Activated CD4-positive, alpha-beta T cell treated with anti-CD3 and anti-CD28 coated beads, Interleukin-10, Interleukin-2, amounts not matched to agents 100 ng/mL and 50 ng/mL, durations not matched to agents 16 hours and 8 hours (primary cell): ENCODE measurements at places on chromosomes 7 and 10.

- DNase-seq, result peak; percentile 89
Observed at GRCh38 chr10:132452651-132453469, 55.9 kb downstream of the PWWP2B start.

- DNase-seq, result no peak
Observed at GRCh38 chr7:101790566-101791293, 26.7 kb upstream of the CUX1 start.

- no peak for DNase-seq
Observed at GRCh38 chr7:148587076-148587475, 3.5 kb upstream of the C7orf33 start.

DNA sequence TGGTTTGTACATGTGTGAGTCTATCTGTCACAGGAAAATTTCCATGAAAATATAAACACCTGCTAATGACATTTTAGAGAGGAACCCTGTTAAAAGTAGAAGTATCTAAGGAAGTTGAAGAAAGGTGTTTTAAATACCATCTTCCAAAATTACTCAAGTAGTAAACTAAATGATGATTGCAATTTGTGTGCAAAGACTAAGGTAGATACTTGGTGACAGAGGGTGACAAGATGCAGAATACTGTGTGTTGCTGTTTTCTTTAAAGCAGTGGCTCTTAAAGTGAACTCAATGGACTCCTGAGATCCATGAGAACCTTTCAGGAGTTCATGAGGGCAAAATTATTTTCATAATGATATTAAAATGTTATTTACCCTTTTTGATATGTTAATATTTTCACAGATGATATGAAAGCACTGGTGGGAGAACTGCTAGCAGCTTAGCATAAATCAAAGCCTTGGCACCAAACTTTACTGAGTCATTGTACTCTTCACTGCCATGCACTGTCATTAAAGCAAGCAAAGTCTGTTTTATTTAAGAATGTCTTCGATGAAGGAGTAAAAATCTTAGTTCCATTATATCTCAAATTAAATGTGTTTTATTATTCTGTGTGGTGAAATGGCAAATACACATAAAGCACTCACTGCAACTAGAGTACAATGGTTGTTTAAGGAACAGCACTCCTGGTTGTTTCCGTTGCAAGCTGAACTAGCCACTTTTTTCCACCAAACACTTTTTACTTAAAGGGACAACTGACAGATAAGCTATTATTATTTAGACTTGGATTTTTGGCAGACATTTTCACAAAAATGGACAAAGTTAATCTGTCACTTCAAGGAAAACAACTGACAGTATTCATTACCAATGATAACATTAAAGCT is 133.7 kb downstream of the LRRN3 start:
- no peak for DNase-seq

GRCh38 chr7:68529221-68529620 is 1069.1 kb upstream of the AUTS2 start:
- no peak for DNase-seq

GRCh38 chr7:157432541-157432956 is 95.7 kb downstream of the DNAJB6 start:
- DNase-seq, result peak; percentile 23

GRCh38 chr7:2721842-2722241 is 33.8 kb downstream of the AMZ1 start:
- DNase-seq, result no peak

GRCh38 chr7:93622036-93623033 is 47.8 kb upstream of the CALCR start:
- DNase-seq, result no peak

- DNase-seq, result peak; percentile 55
Observed at GRCh38 chr7:12458520-12459131, 55.0 kb upstream of the VWDE start.

DNA sequence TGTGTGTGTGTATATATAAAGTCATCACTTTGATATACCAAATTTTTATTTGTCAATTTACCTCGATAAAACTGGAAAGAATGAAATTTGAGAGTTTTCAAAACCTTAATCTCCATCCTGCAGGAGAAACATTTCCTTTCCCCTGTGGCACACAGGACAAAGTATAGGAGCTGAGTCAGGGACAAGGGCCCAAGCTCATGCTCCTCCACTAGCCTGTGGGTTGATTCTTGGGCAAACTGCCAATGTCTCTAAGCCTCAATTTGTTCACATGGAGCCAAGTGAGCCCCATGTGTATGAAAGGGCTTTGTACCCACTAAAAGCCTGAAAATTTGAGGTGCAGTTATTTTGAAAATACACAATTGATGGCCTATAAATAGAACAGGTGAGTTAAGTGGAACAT is 60.3 kb upstream of the IL6 start:
- no peak for DNase-seq

DNA sequence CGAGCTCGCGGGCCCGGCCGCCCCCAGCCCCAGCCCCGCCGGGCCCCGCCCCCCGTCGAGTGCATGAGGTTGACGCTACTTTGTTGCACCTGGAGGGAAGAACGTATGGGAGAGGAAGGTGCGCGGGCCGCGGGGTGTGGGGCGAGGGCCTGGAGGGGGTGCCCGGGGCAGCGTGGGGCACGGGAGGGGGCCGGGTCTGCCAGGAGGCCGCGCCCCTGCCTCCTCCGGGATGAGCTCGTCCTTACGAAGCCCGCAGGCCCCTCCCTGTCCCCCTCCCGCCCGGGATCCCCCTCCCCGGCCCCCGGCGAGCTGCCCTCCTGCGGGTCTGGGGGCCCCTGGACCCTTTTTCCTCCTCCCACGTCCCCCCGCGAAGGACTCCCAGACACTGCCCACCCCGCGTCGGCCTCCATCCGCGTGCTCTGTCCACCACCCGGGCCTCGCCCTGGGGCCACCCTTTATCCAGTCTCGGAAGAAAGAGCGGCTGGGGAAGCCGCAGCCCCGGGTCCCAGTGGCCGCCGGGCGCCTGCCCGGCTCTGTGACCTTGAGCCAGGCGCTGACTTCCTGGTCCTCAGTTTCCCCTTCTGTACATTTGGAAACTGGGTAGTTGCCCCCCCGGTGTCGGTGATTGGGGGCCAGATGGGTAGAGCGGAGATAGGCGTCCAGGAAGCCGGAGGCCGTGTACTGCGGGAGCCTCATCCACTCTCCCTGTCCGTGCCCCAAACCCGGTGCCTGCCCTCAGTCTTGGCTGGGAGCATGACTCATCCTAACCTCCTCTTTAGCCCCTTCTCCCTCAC is 521 bp downstream of the LIMK1 start:
- DNase-seq, result peak; percentile 53

DNA sequence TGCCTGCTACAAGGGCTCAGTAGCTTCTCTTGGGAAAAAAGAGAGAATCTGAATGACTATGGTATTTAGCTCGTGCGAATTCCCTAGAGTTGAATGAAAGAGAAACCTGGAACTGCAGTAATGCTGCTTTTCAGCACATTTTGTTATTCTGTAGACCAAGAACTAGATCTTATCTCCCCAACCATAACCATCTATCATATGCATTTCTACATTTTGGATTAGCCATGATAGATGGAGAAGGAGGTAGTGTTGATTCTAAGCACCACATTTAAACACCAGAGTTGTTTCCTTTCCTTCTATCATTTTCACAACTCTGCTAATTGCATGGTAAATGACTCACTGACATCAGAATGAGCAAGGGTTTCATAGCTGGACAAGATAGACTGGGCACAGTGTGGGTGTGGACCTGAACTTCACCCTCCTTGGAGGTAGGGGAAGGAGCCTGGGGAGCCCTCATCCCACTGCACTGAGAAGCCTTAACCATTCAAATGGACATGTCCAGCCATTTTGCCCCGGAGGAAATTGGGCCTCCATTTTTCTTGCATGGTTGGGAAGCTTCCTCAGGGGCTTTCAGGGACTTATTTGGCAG is 55.3 kb upstream of the BMPER start:
- no peak for DNase-seq

GRCh38 chr7:101743241-101743994 is 74.0 kb upstream of the CUX1 start:
- DNase-seq, result peak; percentile 61

DNA sequence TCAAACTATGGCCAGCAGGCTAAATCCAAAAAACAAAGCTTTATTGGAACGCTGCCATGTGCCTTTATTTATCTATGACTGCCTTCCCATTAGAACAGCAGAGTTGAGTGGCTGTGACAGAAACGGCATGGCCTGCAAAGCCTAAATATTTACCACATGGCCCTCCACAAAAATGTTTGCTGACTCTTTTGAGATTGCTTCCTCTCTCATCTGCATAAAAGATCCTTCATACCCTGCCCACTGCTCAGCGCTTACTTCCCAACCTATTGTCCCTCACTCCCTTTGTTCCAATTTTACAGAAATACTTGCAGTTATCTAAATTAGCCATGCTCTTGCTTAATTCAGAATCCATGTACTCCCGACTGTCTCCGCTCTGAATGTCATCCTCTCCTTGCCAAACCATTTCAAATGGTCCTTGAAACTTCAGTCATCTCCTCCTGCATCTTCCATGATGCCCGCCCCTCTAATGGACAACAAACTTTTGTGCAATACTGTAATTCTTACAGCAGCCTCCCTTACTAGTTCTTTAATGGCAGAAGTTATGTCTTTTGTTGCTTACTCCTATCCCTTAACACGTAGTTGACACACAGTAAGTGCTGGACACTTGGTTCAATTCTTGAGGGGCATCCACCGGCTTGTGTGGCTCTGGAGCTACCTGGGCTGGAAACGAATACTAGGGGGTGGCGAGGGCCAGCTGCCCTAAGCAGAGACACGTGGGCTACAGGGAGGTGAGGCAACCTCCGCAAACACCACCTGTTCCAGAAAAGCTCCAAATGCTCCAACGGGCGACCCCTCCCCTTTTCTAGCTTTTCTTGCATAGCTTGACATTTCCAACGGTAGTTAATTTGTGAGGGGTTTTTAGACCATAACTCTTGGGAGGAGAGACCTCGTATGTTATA is 832 bp downstream of the XRCC2 start:
- DNase-seq, result peak; percentile 36

- DNase-seq, result no peak
Observed at GRCh38 chr7:112233048-112233697, 26.7 kb downstream of the ZNF277 start.

GRCh38 chr10:33240931-33241330 is 93.5 kb downstream of the NRP1 start:
- DNase-seq, result no peak

GRCh38 chr10:123284022-123284421 is 129.8 kb downstream of the BUB3 start:
- no peak for DNase-seq

DNA sequence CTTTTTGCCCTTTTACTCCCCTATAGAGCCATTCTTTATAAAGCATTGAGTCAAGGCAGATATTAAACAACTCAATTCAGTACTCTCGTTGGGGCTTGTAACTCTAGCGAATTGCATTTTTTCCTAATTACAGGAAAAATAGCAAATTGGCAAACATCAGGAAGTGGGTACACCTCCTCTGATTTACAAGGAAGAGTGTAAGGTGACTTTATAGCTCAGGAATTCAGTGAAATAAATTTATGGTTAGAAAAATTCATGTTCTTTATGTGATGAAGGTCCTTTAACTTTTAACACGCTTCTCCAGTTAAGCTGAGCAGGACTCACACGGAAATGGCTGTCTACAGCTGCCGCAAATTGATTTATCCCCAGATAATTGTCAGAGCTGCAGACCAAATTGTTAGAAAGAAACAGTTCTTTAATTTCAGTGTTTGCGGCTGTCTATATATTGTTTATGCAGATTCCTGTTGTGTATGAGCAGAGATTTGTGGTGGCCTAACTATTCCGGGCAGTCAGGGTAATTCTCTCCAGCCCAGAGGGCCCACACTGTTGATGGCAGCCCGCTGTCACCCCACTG is 151.1 kb upstream of the MKI67 start:
- DNase-seq, result no peak

DNA sequence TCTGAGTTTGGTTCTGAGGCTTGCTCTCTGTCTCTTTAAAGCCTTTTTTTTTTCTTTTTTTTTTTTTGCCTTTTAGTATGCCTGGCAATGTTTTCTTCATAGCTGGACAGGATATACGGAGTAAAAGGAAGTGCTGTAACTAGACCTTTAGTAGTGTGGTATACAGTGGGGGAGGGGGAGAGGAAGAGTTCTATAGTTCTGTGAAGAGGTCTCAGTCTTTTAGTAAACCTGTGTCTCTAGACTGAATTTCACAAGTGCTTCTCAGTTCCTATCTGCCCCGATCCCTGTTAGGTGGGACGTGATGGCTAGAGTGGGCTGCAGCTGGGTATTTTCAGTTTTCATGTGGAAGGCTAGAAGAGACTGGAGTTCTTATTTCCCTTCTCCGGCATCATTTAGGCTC is 3.1 kb upstream of the ABCC2 start:
- peak; percentile 23 for DNase-seq

DNA sequence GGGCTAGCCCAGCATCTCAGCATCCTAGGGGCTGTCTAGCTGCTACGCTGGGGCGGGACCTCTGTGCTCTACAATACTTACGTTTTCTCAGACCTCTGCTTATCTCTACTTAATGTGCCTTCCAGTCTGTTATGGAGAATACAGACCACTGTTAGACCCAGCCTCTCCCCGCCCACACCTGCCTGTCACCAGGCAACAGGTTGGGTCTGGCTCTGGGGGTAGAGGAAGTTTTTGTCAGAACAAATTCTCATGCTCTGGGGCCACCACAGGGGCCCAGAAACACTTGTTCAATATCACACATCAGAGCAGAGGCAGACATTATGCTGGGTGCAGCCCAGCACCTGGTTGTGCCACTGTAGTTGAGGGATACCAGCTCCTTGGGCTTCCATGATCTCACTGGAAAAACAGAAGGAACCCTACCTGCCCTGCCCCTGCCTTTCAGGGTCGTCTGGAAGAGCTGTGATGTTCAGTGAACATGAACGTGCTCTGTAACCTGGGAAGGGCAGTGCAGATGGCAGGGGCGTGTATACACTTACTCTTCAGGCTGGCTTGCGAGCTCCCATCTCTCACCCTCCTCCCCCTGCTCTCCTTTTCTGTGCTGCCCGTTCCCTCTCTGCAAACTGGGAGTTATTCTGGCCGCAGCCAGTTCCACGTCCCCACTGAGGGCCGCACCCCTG is 135.2 kb upstream of the PODXL start:
- no peak for DNase-seq

DNA sequence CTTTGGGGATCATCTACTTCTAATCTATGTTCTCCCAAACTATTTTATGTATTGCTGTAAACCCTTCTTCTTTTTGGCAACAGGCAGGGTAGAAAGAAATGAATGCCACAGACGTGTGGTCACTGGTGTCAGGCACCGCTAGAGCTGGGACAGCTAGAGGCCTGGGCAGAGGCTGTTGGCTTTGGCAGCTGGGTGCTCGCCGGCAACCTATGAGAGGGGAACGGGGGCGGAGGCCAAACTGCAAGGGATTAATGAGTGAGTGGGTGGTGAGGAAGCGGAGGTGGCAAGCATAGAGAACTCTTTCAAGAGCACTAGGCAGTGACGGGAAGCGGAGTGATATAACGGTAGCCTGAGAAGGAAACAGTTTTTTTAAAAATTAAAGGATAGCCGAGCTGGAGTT is 78.5 kb downstream of the CREB5 start:
- no peak for DNase-seq

- no peak for DNase-seq
Observed at GRCh38 chr10:60162631-60163030, 227.0 kb downstream of the ANK3 start.

DNA sequence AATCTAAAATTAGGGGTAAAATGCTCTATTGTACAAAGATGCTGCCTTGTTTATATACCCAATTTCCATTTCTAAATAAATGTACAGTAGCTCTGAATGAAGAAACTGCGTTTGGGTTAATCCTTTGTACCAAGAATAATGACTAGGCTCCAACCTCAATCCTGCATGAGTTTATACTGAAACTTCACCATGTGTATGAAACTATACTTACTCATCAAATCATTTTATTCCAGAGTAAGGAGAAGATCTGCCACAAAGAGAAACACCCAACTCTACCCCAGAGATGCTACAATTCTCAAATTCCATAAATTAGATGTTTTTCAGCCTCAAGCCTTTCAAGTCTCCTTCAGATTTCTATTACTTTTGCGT is 53.8 kb upstream of the AKR1E2 start:
- no peak for DNase-seq

GRCh38 chr10:123607386-123607785 is 58.8 kb upstream of the GPR26 start:
- DNase-seq, result no peak
